ENCODE measurements at places on chromosomes 13 and 19.

- no peak for DNase-seq
Measured at GRCh38 chr19:21463449-21464105, 41.8 kb upstream of the ZNF429 start.

DNA sequence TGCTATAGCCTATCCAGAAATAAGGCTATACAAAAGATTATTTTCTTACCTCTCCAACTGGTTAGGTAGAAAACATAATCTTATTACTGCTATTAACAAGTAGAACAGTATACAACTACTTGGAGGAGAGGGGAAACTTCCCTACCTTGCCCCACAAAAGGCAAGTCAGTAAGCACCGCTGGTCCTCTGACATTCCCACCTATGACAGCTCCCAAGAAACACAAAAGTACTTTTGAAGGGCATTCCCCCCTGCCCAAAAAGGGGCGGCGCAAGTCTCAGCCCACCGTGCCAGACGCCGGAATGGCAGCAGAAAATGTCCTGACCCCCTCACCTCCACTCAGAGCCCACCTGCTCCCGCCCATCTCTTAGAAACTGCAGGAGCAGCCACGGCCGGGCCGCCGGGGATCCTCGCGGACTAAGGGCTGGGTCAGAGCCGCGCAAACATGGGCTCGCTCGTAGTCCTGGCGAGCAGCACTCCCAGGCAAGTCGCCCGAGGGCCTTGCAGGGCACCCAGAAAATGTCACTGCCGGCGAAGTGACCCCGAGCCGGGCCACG, 437 bp downstream of the SUCLA2 start:
- peak; percentile 69 for DNase-seq

DNA sequence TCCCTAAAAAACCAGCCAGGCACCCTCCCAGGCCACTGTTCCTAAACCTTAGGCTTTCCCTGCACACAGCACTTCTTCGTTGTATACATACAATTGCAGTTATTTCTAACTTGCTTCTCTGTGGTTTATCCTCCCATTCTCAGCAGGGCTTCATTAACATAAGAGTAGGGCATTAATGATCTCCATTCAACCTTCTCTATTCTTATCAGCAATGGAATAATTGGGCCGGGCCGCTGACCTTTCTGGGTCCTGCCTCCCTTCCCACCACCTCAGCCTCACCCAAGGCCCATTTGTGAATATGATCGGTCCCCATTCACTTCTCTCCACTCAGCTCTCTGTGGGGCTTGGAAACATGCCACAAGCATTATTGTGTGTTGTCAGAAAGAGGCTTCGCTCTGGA, 184.2 kb downstream of the SUCLA2 start:
- no peak for DNase-seq

DNA sequence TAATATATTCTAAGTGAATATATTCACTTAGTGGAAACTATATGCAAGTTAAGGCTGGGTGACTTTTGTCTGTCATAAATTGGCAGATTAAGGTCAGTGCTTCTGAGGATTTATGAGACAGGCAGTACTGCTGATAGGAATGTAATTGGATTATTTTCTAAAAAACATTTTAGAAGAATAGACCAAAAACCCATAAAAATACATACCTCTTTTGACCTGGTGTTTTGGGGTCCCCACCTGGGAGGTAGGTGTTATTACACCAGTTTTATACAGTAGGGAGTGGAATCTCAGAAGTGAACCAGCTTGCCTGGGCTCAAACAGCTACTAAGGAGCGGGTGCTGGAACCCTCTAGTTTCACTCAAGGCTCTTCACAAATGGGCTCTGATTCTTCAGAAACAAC, 25.3 kb downstream of the COG3 start:
- DNase-seq = no peak

DNA sequence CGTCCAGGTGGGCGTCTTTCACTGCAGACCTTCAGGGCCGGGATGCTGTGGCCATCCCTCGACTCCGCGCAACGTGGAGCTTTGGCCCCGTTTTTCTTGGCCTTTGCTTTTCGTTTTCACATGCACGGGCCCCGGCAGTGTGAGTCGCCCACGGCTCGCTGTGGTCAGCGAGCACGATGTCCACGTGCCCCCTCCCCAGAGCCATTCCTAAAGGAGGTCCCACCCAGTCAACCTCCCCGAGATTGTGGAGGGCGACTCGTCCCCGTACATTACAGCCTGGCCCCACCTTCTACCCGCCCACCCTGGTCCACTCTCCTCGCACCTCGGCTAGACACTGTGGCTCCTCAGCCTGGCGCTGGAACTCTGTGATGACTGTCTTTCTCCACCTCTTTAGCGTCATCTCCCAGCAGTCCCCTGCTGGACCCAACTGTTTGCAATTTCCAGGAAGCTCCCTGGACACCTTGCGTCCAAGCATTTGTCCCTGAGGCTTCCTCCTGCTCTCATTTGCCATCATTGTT, 405 bp downstream of the ZNF446 start:
- DNase-seq = peak; percentile 25

GRCh38 chr13:102280366-102280765, 121.5 kb downstream of the FGF14 start:
- no peak for DNase-seq

GRCh38 chr19:31315652-31316051, 33.6 kb downstream of the TSHZ3 start:
- no peak for DNase-seq

GRCh38 chr13:31116224-31116623, 45.5 kb downstream of the HSPH1 start:
- DNase-seq = no peak

GRCh38 chr19:36152352-36153091, at the start of gene COX7A1:
COX7A1 (minus strand) TSS chr19:36152447; CDS start chr19:36152407, 40 bp downstream.
- no peak for DNase-seq

DNA sequence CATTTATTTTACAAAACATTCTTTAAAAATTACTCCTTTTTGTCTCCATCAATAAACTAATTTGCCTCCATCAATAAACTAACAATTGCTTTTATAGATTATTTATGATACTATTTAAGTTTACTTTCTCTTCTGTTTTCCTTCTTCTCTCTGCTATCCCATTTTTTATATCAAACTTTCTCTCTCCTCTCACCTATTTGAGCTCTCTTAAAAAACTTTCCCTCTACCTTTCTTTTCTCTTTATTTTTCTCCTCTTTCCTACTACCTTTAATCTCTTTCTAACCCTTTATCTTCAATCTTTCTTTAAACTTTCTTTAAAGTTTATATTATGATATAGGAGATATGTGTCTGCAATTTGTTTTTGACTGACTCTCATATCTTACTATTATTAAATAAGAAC, 566.4 kb downstream of the DACH1 start:
- no peak for DNase-seq

GRCh38 chr13:112325920-112326645, 50.1 kb upstream of the SPACA7 start:
- DNase-seq = no peak

DNA sequence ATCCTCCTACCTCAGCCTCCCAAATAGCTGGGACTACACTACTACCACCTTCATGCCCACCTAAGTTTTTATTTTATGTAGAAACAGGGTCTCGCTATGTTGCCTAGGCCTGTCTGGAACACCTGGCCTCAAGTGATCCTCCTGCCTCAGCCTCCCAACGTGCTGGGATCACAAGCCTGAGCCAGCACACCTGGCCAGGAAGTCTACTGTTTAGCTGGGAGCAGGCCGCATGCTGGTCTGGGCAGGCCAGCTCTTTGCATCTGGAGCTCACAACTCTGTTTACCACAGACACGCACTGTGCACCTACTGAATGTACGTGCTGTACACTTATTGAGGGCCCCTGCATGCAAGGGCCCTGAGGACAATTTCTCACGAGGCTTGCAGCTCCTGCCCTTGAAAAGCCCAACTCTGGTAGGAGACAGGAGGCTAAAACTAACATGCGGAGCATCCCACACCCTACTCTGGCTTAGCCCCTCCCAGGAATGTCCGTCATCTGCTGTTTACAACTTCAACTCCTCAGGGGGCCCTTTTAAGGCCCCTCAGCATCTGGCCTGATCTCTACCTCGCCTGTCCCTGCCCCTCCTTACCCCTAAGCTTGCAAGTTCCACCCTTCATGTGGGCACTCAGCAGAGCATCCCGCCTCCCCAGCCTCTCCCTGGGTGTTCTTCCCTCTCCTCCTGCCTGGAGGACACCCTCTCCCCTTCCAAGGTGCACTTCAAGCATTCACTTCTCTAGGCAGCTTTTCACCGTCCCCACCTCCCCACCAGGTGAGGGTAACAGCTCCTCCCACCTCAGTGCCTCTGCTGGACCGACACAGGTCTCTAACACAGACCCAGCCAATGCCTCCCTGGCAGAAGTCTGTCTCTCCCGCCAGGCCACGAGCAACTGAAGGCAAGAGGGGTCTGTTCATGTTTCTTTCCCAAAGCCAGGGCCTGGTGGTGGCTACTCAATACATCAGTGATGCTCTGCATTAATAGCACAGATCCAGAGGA, 114.2 kb upstream of the UQCRFS1 start:
- DNase-seq = no peak

DNA sequence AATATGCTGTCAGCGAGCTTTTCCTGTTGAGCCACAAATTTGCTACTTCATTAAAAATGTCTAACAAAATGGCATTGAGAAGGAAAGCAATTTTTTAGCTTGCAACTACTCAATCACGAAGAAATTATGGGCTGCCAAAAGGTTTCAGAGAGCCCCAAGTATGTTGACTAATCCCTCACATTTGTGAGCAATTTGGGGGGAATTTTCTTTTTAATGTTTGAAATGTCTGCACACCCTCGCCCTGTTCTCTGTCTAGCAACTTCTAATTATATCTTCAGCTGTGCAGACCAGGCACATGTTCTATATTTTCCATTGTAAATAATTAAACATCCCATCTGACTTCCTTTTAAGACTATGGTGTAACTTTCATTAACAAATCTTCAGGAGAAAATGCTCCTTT, 192.9 kb downstream of the DCT start:
- DNase-seq = no peak

- DNase-seq = no peak
Measured at GRCh38 chr19:29029268-29029958, 183.5 kb downstream of the UQCRFS1 start.

GRCh38 chr13:74131227-74131626, 3.0 kb downstream of the KLF12 start:
- no peak for DNase-seq

DNA sequence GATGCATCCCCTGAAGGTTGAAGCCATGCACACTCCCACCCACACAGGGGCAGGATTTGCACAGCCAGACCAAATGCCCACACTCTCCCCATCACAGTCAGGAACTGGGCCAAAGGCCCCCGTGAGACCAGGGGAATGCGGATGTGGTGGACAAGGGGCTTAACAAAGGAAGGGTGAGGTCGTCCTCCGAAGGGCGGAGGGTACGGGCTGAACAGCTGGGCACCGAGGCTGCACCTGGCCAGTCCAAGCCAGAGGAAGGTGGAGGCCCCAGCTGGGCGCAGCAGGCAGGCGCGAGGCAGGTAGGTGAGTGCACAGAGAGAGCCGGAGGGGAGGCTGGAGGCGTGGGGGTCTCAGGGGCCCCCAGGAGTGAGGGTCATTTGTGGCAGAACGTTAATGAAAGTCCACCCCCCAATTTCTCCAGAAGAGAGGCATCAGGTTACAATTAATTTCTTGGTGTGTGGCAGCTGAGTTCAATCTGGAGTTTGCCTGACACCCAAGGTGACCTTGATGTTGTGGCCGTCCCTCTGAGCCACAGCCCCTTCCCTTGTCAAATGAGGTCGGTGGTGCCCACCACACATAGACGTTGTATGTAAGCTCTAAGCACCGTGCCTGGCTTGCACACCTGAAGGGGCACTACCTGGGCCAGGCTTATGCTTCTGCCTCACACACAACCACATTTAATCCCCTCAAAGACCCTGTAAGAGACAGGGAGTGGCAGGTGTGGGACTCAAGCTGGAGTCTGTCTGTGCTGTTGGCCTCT, 2.9 kb downstream of the KLK15 start:
- peak; percentile 86 for DNase-seq

DNA sequence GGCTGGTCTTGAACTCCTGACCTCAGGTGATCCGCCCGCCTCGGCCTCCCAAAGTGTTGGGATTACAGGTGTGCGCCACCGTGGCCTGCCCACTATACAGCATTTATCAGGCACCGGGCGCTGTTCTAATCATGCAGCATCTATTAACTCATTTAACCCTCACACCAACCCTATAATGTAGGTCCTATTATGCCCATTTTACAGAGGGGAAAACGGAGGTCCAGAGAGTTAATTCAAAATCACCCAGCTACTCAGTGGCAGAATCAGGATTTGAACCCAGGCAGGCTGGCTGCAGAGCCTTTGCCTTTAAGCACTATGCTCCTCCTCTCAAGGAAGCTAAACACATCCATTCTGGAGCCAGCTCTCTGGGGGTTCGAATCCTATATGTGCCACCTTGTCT, 54.3 kb downstream of the MAP4K1 start:
- DNase-seq = no peak

- no peak for DNase-seq
Measured at GRCh38 chr19:49469828-49470614, 4.0 kb upstream of the FLT3LG start.

DNA sequence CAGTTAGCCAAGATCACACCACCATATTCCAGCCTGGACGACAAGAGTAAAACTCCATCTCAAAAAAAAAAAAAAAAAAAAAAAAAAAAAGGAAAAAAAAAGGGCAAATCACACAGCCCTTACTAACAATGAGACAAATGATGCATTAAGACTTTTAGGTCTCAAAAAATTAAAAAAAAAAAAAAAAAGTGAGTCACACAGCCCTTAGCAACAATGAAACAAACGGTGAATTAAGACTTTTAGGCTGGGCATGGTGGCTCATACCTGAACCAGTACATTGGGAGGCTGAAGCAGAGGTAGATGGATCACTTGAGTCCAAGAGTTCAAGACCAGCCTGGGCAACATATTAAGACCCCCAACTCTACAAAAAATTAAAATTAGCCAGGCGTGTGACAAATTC, 32.4 kb upstream of the EIF3G start:
- DNase-seq = no peak

- DNase-seq = no peak
Measured at GRCh38 chr19:44603201-44603945, 10.0 kb upstream of the IGSF23 start.

DNA sequence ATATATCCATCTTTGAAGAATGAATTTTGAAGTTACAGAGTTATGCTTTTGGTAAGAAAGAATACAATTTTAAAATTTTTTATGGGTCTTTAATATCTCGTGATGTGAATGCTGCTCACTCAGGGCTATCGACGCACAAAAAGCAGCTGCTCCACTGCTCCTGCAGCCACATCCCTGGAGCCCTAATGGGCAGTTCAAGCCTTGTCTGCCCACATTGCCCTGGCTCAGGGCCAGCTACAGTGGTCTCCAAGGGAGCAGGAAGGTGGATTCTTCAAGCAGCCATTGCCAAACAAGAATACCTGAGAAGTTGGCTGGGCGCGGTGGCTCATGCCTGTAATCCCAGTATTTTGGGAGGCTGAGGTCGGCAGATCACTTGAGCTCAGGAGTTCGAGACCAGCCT, 85.8 kb downstream of the IPO5 start:
- DNase-seq = peak; percentile 55
